Stomach (tissue), 19 donors: ENCODE measurements at places on chromosomes 11 and 22. TPM values are rescaled to one million over a fixed set of nuclear protein-coding genes. Genes with fewer than 3 reads are reported as not detected.

TNNT3 gene
- not detected for total RNA-seq

IL17RA gene
- 11.1 TPM for total RNA-seq

ANO5 gene
- total RNA-seq, result 1.7 TPM

GRCh38 chr11:126419801-126420697, 64.6 kb downstream of the ST3GAL4 start:
- DNase-seq, result peak; percentile 83

GRCh38 chr22:45242778-45243191, 2.1 kb upstream of the KIAA0930 start:
- DNase-seq, result peak; percentile 86

DNA sequence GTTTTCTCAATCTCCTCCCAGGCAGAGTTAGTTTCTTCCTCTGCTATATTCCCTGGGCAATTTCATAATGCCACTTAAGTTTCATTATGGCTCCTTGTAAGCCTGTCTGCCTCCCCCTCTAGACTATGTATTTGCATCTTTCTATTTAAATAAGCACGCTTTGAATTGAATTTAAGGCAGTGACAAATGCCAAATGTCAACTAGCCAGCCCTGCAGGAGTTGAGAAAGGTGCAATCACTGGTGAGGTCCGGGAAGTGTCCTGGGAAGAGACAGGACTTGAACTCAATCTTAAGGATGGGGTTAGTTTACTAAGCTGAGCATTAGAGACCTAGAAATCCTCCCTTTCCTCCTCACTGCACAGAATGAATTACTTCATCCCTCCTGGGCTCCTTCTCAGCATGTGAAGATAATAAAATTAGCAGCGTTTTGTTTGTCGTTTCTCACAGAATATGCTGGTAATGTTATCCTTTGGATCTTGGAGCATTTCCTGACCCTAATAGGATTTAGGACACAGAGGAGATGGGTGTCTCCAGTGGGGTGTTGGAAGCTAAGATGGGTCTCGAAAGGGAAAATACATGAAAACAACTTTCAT, 1.6 kb downstream of the TCP11L1 start:
- DNase-seq, result no peak

- DNase-seq, result no peak
Measured at GRCh38 chr11:58762284-58763119, 30.8 kb upstream of the GLYAT start.

- no peak for DNase-seq
Measured at GRCh38 chr22:25072406-25072805, 119.9 kb downstream of the KIAA1671 start.

GRCh38 chr11:105401269-105401809, 208.5 kb upstream of the GRIA4 start:
- no peak for DNase-seq
